ENCODE measurements at places on chromosomes 3 and 15.
A peak's percentile ranks its signal among the peaks of the same experiment; 100 is the strongest.

DNA sequence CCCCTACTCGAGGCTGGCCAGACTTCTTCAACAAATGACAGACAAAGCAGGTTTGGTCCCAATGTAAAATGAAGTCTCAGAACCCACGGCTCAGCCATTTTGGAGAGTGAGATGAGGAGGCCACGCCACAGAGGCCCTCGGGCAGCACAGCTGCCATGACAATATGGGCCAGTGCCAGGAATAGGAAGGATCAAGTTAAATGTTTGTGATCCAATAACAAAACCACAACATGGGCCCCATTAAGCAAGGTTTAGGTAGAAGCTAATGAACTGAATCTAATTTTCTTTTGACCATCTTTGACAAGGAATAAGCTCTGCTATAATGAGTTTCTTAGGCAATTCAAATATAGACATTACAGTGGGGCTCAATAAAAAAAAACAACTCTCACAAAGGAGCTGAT lies 52.6 kb downstream of the RFTN1 start:
- peak; percentile 91 for DNase-seq

DNA sequence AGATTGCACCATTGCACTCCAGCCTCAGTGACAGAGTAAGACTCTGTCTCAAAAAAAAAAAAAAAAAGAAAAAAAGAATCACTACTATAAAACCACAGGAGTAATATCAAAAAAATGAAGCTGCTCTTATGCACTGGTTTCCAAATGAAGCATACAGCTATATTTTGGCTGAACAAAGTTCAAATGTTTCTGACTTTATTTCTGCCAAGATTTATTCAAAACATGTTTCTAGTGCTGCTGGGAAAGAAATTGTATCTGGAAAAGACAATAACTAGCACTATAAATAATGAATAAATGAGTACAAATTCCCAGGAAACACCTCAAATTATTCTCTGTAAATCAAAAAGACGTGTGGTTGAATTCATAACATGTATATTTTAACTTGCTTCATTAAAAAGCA lies 102.5 kb upstream of the MME start:
- no peak for DNase-seq

DNA sequence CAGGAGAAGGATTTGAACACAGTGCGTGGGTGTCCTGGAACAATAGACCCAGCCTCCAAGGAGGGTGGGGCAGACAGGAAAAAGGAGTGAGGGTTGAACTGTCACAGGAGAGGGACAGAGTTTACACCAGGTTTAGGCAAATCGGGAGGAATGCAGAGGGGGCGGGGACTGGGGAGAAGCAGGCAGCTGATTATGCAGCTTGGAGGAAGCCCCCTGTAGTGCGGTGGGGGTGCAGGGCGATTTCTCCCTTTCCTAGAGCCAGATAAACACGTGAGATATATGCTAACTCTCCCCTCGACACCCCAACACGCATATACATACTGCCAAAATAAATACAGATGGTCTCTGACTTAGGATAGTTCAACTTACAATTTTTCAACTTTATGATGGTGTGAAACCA lies 108.6 kb upstream of the PRR20G start:
- no peak for DNase-seq

- no peak for DNase-seq
Observed at GRCh38 chr3:134312873-134313846, 61.1 kb downstream of the AMOTL2 start.

- no peak for DNase-seq
Observed at GRCh38 chr15:56484287-56484686, 19.4 kb upstream of the MNS1 start.

GRCh38 chr3:42229942-42230688 lies 35.9 kb downstream of the CCK start:
- DNase-seq, result peak; percentile 51

GRCh38 chr15:56763141-56763895 lies 30.0 kb upstream of the ZNF280D start:
- no peak for DNase-seq

GRCh38 chr3:102441832-102442231 lies 7.0 kb downstream of the ZPLD1 start:
- DNase-seq, result no peak

All from NCI-H69 (cell line).